ENCODE measurements at places on chromosomes 4 and X.
A peak's percentile ranks its signal among the peaks of the same experiment; 100 is the strongest.

DNA sequence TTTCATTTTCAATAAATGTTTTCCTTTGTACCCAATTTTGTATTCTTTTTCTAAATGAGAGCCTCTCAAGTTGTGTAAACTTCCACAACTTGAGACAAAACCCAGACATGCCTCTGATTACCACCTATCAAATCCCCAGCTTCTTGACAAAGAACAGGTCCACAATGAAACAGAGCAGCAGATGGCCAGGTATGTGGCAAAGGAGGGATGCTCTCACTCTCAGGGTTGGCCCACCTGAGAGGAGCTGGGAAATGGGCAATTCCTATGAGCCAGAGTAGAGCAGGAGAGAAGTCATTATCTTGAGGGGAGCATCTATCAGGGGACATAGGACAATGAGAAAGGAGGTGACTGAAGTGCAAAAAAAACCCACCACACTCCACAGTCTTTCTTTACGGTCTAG lies 273.5 kb upstream of the FAM241A start:
- no peak for DNase-seq

- DNase-seq: no peak
These were observed 29.1 kb upstream of the CRMP1 start for GRCh38 chr4:5921981-5922380.

DNA sequence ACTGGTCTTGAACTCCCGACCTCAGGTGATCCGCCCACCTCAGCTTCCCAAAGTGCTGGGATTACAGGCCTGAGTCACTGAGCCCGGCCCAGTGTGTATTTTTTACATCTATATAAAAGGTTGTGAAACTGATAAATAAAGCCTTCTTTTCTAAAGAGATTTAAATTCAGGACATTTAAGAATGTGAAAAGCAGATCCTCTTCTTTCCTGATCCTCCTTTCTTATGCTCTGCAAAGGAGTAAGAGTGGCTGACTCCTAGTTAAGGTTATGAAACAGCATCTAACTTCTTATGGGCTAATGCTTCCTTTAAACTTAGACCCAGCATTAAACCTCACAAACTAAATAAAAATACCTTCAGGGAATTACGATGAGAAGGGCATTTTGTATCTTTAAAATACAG lies 197.7 kb upstream of the MAB21L2 start:
- no peak for DNase-seq

DNA sequence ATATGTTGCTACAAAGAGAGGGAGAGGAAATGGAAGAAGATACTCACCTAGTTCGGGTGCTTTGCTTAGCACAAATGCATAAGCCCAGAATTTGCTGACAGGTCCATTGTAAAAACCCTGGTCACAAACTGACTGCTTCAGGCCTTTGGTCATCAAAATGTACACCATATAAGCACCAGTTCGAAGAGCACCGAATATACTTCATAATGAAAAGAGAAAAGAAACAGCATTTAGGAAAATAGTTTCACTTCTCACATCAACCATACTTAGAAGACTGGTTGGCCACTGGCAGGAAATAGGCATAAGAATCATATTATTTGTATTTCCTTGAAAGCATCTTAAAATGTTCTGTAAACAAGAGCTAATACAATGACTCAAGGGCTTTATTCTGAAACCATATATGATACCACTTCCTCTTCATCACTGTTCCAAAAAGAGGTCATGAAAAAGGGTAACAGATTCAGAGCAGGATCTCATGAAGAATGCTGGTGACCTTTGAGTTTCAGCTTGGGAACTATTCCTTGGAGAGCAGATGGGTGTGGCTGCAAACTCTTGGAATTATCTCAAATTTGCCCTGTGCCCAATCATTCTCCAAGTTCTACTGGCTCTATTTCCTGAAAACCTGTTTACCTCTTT lies 138.7 kb downstream of the ELOVL6 start:
- DNase-seq: no peak

- DNase-seq: no peak
These were observed 44.8 kb upstream of the PITX2 start for GRCh38 chr4:110667670-110668069.

DNA sequence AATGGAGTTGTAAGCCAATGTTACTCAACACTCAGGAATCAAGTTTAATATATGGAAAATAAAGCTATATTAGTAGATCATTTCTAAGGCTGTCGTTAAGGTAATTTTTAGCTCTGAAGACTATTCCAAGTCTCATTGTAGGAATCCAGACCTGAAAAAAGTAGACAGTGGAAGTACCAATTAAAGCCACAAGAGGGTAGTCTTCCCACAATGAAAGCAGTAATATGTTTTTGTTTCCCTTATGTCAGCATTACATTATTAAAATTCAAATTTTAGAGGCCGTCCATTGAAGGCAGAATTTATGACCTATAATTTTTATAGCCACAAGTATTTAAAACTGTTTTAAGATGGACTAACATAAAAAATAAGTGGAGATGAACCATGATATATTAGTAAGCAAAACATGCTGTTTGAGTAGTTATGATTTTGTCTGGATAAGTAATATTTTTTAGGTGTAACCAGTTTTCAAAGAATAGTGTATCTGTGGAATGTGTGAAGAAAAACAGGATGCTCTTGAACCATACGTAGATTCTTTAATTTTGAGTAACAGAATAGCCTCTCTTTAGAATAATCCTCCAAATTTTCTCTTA lies 372.6 kb upstream of the TECRL start:
- no peak for DNase-seq

- peak; percentile 65 for DNase-seq
These were observed 14.4 kb upstream of the RAB40A start for GRCh38 chrX:103533511-103534216.

DNA sequence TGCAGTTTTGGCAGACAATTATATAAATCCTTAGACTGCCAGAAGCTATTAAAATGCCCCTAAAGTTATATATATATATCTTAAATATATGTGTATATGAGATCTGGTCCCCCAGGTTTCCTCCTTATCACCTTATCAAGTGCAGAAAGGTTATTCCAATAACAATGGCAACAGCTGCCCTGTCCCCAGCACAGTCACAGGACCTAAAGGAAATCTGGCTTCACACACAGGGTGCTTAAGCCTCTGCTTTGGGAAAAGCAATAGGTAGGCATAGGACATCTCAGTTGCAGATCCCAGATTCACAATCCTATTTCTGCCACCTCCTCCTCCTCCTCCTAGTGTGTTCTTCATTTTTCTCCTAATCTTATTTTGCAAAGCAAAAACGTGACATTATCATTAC lies 5.8 kb downstream of the SLC25A53 start:
- no peak for DNase-seq

GRCh38 chr4:41935652-41936021 lies 408 bp downstream of the TMEM33 start:
- DNase-seq: no peak

DNA sequence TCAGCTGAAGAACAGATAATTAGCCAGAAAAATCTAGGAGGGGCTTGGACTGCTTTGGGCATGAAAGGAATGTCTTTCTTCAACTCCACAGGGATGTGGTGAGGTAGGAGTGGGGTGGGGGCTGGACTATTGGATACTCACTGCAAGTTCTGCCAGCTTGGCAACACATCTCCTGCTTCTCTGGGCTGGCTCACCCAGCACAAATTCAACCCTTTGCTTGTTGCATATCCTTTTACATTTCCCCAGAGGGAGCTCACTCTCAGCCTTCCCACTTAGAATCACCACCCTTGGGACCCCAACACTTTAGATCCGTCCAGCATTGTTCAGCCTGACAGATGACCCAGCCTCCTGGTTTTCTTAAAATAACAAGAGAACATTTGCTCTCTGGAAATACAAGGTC lies 120.6 kb downstream of the KDR start:
- DNase-seq: no peak

DNA sequence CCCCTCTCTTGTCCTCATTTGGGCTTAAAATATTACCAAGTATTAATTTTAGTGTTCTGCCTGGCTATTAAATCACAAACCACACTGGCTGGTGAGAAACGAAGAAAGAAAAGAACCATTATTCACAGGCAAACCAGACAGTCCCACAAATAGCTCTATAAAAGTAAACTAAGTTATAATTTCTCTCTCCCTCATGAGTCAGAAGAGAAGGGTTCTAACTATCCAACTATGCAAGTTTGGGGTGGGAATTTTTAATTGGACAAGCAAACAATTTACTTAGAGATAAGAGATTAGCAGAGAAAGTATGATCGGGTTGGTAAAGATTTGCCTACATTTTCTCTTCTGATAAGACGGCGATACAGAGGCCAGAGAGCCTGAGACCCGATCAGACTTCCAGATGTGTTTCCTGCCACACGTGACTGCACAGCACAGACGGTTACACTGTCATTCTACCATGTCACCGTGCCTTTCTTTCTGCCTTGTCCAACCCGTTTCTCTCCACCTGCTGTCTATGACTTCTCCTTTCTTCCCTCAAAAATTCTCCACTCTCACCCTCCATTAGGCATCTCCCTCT lies 52.3 kb downstream of the MEPE start:
- DNase-seq: no peak

DNA sequence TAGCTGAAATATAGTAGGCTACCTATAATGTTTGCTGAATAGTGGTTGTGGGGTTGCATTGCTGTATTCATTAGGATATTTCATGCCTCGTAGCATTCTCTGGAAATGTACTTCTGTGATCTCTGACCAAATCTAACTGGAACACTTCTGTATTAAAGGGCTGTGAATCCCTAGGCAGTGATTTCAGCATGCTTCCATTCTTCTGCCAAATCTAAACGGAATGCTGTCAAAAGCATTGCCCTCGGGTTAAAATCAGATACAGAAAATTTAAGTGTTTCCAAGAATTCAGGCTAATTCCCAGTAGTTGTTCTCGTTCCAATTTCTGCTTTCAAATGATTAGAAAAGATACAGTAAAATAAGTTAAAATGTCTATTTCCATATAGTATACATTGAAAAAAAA lies 1847.5 kb upstream of the IGFBP7 start:
- no peak for DNase-seq

Data from prostate gland (tissue), 2 donors.